ENCODE measurements at places on chromosomes 1 and 21.

GRCh38 chr1:35178874-35179380 lies 14.0 kb downstream of the SFPQ start:
- no peak for DNase-seq

DNA sequence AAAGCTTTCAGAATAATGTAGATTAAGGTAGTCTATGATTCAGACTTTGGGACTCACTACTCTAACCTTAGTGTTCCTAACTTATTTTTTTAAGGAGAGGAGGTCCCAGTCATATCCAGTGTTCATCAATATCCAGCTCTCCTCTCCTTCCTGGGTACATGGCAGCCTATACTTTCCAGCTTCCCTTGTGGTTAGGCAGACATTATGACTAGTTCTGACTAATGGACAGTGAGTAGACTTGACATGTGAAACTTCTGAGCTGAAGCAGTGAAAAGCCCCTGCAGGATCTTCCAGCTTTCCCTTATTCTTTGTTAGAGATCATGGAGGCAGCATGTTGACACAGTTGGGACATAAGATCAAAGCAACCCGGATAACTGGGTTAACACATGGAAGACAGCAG lies 144.2 kb downstream of the PTPRU start:
- DNase-seq, result no peak

- DNase-seq, result no peak
Measured at GRCh38 chr1:18536356-18536755, 55.6 kb downstream of the KLHDC7A start.

DNA sequence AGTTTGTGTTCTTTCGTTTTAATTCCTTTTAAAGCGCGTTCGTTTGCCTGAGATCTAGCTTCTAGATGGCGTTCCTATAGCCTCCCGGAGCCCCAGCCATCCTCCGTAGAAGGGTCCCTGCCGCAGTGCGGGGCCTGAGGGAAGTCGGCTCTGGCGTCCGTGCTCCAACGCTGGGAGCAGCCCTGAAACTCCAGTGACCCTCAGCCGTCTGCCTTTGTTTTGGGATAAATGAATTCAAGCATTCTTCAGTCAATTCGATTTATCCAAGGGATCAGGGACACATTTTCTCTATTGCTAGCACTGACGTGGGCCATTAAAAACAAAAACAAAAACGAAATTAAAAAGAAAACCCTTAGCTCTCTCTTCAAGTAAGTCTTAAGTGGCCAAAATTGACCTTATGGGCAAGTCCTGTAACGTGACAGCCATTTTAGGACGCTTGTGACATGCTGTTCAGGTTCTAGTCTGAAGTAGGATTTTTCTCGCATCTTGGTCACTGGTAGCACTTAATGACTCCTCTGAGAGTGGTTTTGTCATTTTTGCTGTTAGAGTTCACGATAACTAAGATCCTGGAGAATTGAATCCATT lies 742 bp upstream of the HSPA13 start:
- DNase-seq, result no peak

GRCh38 chr1:44016890-44017400 lies 14.3 kb downstream of the SLC6A9 start:
- DNase-seq, result no peak

- DNase-seq, result no peak
Measured at GRCh38 chr1:77355010-77355409, 73.2 kb downstream of the AK5 start.

DNA sequence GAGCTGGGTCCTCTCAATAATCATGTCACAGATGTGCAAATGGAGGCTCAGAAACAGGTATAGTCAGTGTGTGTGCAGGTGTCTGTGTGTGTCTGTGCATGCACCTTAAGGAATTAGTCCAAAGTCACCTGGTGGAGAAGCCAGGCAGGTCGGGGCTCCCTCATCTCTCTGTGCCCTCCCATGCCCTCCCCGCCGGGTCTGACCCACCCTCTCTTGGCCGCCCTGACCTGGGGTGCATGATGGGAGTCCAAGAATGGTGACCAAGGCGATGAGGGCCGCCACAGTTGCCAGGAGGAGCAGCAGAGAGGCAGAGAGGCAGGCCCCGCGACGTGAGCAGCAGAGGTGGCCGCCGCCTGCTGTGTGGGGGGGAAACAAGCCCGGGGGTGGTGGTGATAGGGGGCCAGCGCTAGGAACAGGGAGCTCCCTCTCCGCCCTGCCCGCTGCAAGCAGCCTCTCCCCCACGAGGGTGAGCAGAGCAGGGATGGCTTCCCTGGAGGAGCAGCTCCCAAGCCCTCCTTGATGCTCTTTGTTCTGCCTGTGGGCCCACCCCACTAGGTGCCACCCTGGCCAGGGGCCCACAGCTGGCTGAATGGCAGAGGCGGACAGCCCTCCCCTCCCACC lies 3.9 kb downstream of the LDLRAD1 start:
- no peak for DNase-seq

DNA sequence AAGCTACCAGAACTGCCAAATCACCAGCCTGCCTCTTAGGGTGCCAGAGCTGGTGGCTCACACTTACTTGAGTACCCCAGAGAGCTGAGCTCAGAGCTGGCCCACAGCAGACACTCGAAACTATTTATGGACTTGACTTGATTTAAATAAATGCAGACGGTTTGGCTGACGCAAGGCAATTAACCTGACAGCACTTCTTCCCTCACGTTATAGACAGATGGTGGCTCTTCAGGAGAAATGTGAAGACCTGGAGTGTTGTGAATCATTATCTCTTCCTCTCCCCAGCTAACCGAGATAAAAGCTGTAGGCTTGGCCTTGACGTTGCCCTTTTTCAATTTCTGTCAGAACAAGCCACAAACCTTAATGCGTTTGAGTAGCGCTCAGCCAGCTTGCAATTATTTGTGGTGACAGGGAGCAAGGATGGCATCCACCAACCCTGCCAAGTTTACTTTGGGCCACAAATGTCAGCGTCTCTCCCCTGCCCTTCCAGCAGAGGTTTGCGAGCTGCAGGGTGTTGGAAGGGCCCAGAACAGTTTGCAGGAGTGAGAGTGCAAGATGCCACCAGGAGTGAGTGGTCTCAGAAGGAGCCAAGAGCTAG lies 34.0 kb upstream of the BCAR3 start:
- no peak for DNase-seq

DNA sequence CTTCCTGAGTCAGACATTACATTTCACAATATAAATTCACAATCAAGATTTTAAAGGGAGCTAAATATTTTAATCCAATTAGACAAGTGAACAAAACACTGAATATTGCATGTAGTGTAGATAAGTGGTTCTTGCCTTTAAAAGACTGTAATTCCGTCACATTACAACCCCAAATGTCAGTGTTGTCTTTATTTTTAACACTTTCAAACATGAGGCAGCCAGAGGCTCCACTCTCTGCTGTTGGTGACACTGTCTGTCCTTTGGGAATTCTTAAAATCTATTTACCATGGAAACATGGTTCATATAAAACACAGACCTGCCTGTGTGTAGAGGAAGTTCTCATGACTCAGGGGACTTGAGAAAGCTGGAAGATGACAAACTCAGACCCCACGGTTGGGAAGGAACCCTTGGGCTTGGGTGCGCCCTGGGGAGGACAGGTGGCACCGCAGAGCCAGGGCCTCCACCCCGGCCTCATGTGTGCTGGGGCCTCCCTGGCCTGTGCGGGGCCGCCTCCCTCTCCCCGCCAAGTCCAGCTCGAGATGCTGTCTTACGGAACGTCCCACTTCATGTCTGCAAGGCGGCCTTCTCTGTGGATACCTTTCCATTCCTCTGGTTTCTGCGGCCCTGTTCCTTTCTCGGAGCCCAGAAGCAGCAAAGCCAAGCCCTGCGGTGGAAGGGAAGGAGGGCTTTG lies 239.0 kb downstream of the SDCCAG8 start:
- DNase-seq, result no peak

DNA sequence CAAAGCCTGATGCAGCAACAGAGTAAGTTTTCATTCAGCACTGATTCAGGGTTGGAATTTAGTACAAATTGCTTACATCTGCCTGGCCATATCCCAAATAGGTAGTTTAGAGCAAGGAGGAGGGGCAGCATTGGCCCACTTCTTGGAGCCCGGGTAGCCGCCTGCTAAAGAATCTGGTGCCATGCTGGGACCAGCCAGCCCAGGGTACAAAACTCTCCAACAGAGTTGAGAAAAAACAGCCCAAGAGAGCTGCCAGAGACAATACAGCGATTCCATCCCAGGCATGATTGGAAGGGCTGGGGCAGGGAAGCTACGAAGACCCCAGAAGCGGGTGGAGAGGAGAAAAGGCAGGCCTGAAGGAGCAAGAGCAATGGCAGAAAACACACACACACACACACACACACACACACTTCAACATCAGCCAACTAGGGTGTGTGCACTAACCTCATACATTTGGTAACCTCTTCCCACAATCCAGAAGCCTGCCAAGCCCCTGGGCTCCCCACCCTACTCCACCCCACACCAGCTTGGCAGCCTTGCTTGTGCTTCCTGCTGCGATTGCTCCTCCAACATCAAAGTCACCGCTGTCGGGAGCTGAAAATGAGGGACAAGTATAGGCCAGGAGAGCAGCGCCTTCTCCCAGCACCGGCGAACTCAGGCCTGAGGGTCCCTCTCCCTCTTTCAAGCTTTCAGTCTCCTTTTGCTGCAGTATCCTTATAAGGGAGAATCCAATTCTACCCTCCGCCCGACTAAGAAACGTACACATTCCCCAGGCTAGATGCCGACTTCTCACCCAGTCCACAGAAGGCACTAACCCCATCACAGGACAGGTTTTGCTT lies 1.2 kb downstream of the PIK3C2B start:
- peak; percentile 51 for DNase-seq

- DNase-seq, result no peak
Measured at GRCh38 chr1:85142753-85143152, 58.1 kb downstream of the SYDE2 start.

- no peak for DNase-seq
Measured at GRCh38 chr1:27496604-27497155, 6.7 kb upstream of the WASF2 start.

DNA sequence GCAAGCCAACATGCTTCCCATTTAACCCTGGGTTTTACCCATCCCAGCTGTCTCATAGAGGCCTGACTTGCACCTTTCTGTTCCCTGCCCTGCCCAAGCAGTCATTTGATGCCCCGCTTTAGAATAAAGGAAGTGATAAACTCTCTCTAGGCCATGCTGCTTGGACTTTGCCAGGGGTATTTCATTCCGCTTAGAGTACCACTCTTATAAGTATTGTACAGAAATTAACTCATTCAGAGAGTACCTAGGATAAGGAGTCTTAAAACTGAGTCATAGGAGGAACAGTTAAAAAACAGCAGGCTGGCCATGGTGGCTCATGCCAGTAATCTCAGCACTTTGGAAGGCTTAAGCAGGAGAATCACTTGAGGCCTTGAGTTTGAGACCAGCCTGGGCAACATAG lies 21.0 kb upstream of the LYST start:
- no peak for DNase-seq

DNA sequence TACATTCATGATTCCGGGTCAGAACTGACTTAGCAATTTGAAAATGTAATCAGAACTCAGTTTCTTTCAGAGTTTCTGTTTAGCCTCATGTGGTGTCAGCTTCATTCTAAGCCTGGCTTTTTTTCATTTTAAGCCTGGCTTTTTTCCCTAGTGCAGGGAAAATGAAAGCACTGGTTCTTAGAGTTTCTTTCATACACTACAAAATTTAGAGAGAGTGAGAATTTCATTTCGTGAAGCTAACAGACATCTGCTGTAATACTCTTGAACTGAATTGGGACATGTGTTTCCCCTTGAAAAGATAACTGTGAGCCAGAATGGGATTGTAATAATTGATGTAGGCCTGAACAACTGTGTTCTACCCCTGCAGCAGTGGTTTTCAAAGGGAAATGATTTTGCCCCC lies 95.3 kb upstream of the KIAA0040 start:
- no peak for DNase-seq

GRCh38 chr1:61699911-61700851 lies 24.8 kb downstream of the TM2D1 start:
- DNase-seq, result no peak

DNA sequence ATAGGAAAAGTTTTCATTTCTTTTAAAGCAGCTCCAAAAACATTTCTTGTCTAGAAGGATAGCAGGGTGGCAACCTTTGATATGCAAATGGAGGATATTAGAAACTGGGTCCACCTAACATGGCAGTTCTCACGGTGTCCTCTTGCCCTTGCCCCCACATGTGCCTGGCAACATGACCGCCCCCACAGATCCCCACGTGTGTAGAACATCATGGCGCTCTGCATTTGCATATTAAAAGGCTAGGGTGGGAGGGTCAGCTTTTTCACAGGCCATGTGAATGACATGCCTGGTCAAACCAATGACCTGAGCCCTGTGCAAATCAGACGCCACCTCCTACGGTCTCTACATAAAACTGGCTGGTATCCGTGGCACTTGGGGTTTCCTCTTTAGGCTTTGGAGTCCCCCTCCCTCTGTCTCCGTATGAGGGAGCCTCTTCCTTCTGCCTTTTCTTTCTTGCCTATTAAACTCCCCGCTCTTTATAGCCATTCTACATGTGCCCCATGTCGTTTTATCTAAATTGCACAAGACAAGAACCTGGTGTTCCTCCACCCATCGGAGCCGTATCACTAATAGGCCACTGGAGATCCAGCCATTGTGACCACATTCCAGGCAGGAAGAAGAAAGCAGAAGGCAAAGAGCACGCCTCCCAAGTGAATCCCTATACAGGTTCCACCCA lies 71.3 kb downstream of the WDR4 start:
- DNase-seq, result no peak

DNA sequence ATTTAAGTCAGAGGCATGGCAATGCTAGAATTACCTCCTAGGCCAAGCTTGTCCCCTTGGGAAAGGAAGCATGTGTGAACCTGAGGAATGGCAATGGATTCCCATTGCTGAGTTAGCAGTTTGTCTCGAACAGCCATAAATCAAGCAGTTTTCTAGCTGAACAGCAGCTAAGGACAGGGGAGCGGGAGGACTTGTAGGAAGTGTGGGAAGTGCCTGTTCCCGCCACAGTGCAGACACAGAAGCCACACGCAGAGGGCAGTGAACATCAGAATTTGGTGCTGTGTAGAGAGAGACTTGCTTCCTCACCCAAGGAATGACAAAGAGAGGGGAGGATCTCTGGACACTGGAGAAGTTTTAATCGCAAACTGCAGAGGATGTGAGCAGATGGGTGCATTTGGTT lies 3.8 kb downstream of the PHGDH start:
- no peak for DNase-seq

Measured in T47D (cell line).